ENCODE measurements at places on chromosomes 1 and 21.
A peak's percentile ranks its signal among the peaks of the same experiment; 100 is the strongest.

- DNase-seq = no peak
Observed at GRCh38 chr1:236854605-236854983, 59.5 kb downstream of the MTR start.

DNA sequence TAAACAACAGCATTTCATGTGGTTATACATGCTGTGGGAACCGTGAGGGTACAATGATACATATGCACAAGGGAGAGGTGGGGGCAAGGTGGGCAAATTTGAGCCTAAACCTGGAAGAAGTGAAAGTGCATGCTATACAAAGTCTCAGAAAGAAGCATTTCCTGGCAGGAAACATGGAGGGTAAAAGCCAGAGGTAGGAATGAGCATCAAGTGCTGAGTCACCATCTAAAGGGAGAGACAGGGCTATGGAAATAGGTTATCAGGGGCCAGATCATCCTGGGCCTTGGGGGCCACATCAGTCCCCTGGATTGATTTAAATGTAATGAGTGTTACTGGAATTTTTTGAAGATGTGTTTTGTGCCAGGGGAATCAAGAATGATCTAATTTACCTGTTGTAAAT, 60.1 kb upstream of the DAB1 start:
- DNase-seq = no peak

DNA sequence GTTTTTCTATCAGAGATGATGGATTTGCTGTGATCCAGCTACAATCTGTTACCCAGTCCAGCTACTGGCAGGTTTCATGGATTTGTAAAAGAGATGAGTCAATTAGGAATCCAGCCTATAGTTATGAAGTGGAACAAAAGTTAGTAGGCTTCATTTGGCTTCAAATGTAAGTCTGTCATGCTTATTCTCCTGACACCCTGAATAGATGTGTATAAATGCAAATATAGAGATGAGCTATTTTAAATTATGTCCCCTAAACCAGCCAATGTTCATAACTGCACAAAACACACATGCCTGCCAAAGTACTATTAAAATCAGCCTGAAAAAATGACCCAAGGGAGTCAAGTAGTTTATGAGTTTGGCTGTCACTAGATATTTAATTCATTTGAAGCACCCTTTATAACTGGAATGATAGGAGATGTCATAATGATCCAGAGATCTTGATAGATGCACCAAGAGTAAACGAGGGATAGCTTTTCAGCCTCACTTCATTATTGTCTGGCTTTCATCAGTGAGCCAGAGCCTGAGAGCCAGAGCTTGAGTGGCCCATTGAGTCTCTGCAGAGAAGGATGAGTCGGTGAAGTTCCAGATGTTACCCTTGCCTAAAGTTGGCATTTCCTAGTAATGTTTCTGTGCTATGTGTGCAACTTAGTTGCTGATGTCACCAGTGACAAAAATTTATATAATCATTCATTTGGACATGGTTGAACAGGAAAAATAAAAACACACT, 11.8 kb upstream of the NTMT2 start:
- no peak for DNase-seq

DNA sequence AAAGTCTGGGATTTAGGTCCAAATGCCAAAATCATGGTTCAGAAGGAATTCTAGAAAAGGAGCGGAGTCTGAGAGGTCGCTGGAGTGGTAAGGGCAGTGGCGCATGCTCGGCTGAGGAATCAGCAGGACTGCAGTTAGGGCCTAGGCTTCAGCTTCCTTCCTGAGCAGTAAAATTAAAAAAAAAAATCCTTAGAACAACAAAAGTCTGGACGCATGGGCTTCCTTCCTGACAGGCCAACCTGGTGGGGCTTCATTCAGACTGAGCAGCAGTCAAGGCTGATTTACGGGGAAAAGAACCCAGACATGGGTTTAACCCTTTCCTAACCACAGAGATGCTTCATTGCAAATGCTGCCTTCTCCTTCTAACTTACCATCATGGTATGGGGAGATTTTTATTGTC, 17.1 kb downstream of the RNF220 start:
- peak; percentile 73 for DNase-seq

- DNase-seq = peak; percentile 32
Observed at GRCh38 chr1:152398812-152399698, 15.0 kb downstream of the CRNN start.

DNA sequence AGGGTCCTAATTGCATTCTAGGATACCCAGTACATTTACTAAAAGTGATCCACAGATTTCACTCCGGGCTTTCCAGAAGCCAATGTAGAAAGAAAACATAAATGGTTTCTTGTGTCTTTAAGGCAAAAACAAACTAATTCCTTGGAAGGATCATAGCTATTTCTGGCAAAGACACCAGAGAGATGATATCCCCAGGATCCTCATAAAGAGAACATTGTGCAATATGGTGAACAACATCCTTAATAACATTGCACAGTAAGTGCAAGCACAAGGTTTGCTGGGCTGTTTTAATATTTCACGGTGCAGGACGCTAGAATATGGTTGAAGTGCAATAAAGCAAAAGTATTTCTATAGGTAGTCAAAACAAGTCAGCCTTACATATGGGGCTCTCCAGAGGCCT, 83.0 kb downstream of the NTPCR start:
- DNase-seq = no peak

- DNase-seq = peak; percentile 46
Observed at GRCh38 chr1:61636376-61636775, 88.6 kb downstream of the TM2D1 start.

DNA sequence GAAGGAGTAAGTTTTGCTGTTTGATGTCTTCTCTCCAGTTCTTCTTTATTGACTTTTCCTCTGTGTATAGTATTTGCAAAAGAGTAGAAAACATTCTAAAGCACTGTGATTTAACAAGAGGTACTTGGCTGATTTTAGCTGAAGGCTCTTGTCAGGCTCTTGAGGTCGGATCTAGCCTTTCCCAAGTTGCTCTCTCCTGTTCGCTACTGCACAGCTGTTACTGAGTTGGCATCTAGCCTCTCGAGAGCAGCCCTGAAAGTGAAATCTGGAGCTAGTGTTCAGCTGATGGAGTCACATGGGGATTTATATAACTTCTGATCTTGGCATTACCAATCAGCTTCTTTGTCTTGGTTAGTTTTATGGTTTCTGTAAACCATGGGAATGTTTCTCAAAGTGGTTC, 193.1 kb downstream of the RYR2 start:
- DNase-seq = no peak

DNA sequence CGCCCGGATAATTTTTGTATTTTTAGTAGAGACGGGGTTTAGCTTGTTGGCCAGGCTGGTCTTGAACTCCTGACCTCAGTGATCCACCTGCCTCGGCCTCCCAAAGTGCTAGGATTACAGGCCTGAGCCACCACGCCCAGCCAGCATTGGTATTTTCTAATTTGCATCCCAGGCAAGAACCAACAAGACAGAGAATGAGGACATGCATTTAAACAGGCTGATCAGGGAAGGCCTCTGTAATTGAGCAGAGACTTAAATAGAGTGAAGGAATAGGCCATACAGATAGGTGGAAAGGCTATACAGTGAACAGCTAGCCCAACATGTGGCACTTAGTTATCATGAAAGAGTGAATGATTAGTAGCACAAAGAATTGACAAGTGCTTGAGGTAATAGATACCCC, 230.4 kb downstream of the SLC35F3 start:
- DNase-seq = no peak

DNA sequence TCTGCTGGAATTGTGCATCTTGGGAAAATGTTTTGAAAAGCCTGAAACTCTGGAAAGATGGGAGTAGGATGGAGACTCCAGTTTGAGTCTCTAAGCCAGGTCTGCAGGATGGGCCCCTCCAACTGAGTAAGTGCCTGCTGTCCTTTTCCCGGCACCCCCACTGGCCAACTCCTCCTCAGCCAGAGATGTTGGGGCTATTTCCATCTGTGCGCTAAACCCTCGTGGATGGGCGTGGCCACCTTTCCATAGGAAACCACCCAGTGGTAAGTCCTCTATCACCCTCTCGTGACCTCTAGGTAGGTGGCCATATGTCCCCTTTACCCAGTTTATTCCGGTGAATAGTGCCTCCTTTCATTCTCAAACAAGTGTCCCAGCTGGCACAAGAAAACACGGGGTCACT, 250.9 kb downstream of the TOMM20 start:
- no peak for DNase-seq

- DNase-seq = no peak
Observed at GRCh38 chr1:30770150-30770549, 12.6 kb upstream of the LAPTM5 start.

GRCh38 chr1:170556917-170557316, 25.0 kb downstream of the GORAB start:
- no peak for DNase-seq

- DNase-seq = no peak
Observed at GRCh38 chr1:31700468-31701090, 3.2 kb downstream of the COL16A1 start.

- no peak for DNase-seq
Observed at GRCh38 chr21:14900611-14901010, 164.2 kb downstream of the NRIP1 start.

DNA sequence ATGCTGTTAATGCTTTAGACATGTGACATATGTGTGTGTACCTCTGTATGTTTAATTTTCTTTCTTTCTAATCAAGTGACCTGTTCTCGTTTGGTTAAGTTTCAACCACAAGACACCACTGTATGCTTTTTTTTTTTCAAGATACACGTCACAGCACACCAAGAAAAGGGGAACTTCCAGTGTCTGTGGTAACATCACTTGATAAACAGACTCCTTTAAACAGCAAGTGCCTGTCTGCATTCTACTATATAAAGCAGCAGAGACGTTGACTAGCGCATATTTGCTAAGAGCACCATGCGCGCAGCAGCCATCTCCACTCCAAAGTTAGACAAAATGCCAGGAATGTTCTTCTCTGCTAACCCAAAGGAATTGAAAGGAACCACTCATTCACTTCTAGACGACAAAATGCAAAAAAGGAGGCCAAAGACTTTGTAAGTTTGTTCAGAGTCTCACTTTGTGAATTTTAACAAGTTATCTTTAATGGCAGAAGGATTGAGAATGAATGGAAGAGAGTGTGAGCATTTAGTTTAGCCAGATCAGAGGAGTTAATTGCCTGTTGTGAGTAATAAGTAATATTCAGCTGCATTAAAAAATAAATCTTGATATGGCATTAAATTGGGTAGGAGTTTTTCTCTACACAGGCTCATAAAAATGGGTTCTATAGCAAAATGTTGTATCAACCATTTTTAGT, at the start of gene RGS1:
Gene RGS1 (plus strand): TSS at position 275 of the 691 bp plus-strand sequence. CDS start 20 bp downstream, at position 295.
- peak; percentile 89 for DNase-seq

GRCh38 chr1:66227966-66228365, 306.0 kb upstream of the SGIP1 start:
- DNase-seq = no peak

DNA sequence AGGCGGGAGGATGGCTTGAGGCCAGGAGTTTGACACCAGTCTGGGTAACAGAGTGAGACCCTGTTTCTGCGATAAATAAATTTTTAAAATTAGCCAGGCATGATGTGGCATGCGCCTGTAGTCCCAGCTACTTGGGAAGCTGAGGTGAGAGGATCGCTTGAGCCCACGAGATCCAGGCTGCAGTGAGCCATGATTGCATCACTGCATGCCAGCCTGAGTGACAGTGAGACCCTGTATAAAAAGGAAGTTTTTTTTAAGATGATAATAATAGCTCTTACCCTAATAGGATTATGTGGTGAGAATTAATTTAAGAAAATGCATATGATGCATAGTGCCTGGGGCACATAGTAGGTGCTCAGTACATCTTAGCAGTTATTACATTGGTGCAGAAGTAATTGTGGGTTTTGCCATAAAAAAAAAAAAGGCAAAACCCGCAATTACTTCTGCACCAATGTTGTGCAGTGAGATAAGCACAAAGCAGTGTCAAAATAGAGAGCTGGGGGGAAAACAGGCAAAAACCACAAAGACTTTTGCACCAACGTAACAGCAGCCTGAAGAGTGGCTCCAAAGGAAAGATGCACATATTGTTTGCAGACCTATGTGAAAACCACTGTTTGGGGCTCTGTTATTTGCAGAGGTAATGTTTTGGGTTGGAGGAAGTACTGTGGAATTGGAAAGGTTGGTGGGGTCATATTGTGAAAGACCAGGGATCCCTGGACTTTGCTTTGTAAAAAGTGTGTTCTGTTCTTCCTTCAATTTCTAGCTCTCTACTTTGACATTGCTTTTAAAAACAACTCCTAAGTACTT, 72.4 kb downstream of the PLXNA2 start:
- peak; percentile 88 for DNase-seq

DNA sequence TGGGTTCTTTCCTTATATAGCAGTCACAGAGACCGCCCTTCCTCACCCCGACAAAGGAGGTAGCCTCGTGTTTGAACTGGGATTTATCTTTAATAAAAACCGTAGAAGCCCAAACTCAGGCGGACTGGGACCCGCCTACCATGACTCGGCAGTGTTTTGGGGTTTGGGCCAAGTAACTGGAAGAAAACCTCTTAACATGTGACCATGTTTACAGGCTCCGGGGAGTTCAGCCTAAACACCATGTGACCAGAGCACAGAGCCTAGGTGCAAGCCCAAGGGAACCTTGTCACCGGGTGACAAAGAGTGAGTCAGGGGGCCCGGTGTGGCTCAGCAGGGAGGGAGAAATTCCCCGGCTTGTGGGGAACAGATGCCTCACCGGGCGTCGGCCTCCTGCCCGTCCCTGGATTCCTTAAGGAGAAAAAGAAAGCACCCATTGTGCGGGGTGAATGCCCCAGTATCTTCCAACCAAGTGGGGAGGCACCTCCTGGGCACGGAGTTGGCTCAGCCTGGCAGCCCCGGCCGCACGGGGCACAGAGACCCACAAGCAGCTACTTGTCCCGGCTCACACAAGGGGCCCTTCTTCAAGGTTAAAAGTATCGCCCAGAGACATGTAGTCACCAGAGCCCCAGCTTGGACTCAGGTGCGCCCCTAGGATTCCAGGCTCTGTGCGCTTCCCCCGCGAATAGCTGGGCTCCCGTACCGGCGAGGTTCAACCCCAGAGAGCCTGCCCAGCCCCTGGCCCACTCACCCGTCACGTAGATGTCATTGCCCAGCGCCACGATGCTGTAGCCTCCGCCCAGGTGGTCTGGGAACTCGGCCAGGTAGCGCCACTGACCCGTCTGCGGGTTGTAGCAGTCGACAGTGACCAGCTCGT, 1.4 kb downstream of the KLHL21 start:
- peak; percentile 98 for DNase-seq

DNA sequence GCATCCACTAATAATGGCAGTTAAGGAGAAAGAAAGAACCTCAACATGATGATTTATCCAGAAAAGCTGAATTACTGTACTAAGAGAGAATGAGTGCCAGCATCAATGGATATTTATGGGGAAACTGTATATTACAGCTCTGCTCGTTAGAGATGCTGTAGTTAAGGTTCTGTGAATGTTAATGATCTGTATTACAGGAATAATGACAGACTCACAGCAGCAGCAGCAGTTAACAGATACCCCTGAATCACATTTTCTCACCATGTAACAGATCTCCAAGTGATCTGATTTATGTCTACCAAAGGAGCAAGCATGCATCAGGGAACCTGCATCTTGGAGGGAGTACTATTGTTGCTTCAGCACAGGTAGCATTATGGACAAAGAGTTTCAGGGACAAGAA, 80.6 kb upstream of the C8B start:
- DNase-seq = no peak

- peak; percentile 29 for DNase-seq
Observed at GRCh38 chr1:224774378-224774777, 155.1 kb upstream of the DNAH14 start.

All from hematopoietic multipotent progenitor cell treated with erythropoietin and hydrocortisone succinate and interleukin-3 and kit ligand, for 4 days (in vitro differentiated cells).